ENCODE measurements at places on chromosomes 5 and 9.

DNA sequence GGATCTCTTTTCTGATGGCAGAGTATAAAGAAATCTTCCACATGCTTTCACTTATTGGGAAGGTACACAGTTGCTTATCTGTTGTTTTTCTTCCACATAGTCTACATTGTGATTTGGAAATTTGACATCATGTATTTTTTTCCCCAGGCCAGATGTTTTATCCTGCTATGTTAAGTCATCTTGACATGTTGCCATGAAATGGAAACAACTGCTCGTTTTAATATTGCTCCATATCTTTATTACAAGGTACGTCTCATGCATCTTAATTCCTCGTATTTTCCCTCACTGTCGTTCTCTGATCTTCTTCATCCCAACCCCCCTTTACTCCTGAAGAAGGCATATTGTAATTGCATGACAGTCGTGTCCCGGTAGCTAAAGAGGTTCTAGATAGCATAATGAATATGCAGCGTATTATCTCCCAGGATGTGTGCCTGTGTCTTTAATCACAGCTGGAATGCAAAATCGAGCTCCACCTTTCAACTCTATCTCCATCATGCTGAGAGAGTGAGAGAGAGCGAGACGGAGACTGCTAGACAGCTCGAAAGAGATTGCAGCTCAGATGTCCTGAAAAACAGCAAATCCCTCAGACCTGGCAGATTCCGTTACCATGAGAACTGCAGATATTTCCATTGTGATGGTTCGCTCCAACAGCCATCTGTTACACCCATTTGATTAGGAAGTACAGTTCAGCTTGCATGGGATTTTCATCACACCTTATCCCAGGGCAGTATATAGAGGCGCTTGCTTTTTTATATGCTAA lies 281.7 kb downstream of the TMEM38B start:
- no peak for DNase-seq

- DNase-seq, result peak; percentile 48
These were observed 2.0 kb upstream of the GCNT4 start for GRCh38 chr5:75054134-75054930.

- no peak for DNase-seq
These were observed 19.3 kb upstream of the GNPDA1 start for GRCh38 chr5:142032150-142032549.

GRCh38 chr5:179051784-179052183 lies 8.4 kb upstream of the ZNF354C start:
- DNase-seq, result no peak

- no peak for DNase-seq
These were observed 36.6 kb downstream of the UHRF2 start for GRCh38 chr9:6449645-6450044.

DNA sequence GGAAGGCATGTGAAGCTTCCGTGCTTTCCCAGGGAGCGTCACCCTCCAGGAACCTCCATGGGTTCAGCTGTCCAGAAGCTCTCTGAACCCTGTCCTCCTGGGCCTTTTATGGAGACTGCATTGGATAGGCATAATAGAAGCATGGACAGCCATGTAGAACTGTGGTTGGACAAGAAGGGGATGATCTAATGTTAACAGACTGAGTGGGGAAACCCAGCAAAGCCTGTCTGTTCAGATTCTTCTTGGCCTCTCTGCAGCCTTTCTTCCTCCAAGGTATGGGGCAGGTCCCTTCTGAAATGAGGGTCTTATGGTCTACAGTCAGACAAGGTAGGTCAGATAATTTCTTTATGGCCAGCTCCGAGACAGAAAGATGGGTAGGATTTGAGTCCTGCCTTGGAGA lies 59.1 kb upstream of the CTNNA1 start:
- DNase-seq, result no peak

- DNase-seq, result no peak
These were observed 5.2 kb upstream of the ST6GALNAC6 start for GRCh38 chr9:127904561-127905003.

GRCh38 chr5:99543841-99544240 lies 615.0 kb upstream of the CHD1 start:
- no peak for DNase-seq

DNA sequence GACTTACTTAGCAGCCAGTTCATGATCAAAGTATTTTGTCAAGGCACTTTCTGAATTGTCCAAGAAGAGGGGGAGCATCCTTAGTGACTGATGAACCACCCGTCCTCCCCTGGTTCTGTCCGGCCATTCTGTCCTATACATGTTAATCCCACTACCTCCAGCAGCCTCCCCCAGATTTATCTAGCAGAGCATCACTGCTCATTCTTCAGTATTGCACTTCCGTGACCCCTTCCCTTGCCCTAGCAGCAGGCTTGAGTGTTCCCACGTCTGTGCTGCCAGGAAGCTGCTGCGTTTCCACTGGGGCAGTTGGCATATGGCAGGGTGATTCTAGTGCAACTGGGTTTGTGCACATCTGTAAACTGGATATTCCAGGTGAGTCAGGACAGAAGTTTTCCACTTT lies 4.5 kb downstream of the GLDC start:
- DNase-seq, result no peak

DNA sequence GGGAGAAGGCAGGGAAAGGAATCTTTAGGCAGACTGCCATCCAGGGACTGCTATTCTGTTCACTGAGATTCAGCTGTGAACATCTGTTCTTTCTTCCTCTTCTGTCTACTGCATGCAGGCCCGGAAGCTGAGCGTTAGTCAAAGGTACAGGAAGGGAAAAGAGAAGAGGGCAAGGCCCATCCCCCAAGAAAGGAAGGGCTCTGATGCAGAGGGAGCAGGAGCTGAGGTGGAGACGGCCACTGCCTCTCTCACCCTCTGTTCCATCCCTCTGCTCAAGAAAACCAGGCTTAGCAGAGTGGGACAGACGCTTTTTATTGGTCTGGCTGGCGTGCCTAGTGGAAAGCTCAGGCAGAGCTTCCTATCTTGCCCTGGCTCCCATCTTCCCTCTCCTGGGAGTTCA lies 57.6 kb downstream of the PFDN1 start:
- DNase-seq, result peak; percentile 68

- no peak for DNase-seq
These were observed 35.7 kb downstream of the RASGRF2 start for GRCh38 chr5:80995908-80996307.

DNA sequence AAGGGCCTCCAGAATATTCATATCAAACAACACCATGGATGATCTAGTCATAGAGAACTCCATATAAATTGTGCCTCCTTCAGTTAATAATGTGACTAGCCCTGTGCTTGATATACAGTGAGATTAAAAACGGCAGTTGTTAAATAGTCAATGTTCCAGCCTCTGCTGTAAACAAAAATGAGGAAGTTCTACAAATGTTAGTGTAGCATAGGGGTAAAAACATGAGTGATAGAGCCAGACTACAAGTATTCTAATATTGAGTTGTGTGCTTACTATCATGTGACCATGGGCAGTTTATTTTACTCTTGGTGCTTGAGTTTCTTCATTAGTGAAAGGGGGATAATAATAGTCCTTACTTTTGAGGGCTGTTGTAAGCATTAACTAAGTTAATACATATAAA lies 43.3 kb upstream of the SLCO6A1 start:
- DNase-seq, result no peak

DNA sequence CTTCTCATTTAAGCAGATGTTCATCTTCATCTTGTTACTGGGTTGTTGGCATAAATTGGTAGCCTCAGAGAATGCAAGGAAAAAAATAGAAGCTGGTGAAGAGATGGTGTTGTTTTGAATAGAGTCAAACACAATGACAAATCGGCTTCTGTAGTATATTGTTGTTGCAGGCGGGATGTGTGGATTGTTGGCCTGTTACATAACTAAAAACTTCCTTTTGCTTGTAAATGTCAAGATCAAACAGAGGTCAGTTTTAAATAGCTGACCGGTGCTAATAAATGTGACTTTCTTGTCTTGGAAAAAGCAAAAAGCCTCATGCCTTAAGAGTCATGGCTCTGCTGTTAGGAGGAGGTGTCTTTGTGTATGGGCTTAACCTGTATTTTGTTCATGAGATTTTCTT lies 59.2 kb downstream of the CCDC192 start:
- DNase-seq, result no peak

DNA sequence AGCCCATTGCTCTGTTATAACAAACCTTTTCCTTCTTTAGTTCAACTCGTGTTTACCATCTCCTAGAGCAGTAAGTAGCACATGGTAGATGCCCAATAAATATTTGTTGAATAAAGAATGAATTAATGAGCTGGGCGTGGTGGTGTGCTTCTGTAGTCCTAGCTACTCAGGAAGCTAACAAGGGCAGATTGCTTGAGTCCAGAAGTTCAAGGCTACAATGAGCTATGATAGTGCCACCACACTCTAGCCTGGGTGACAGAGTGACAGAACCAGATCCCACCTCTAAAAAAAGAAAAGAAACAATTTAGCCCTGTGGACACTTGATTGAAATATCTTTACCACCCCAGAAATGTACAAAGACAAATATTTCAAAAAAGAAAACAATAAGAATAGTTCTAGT lies 14.6 kb upstream of the PAM start:
- no peak for DNase-seq

DNA sequence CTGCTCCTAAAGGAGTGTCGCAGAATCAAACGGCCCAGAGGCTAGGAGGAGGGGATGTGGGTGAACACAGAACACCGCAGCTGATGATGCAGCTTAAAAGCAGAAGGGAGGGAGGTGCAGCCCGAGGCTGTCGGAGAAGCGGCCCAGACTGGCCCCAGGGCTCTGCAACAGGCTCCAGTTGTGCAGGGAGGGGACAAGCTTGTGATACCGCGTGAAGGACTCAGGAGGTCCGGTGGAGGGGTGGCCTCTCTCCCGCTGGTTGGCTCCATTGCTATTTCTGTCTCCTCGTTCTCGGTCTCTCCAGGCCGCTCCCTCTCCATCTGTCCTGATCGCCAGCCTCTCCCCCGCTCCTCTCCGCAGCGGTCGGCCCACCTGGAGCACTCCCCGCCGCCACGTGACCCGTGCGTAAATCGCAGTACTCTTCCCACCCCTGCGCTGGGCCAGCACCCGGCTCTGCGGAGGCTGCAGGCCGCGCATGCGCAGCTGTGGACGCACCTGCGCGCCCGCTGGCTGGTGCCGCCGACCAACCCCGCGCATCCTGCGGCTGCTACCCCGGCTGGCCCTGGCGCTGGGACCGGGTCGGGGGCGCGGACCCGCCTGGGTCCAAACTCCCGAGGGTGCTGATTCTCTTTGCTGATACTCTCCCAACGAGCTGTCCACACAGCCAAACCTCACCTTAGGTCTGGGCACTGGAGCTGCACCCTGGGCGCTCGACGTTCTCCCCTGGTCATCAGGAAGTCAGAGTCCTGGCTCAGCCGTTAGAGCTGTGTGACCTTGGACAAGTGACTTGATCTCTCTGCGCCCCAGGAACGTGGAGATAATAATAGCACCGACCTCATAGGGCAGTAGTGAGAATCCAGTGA lies 3.7 kb upstream of the STXBP1 start:
- DNase-seq, result peak; percentile 70

GRCh38 chr5:17852740-17853139 lies 218.5 kb downstream of the TAF11L14 start:
- no peak for DNase-seq

DNA sequence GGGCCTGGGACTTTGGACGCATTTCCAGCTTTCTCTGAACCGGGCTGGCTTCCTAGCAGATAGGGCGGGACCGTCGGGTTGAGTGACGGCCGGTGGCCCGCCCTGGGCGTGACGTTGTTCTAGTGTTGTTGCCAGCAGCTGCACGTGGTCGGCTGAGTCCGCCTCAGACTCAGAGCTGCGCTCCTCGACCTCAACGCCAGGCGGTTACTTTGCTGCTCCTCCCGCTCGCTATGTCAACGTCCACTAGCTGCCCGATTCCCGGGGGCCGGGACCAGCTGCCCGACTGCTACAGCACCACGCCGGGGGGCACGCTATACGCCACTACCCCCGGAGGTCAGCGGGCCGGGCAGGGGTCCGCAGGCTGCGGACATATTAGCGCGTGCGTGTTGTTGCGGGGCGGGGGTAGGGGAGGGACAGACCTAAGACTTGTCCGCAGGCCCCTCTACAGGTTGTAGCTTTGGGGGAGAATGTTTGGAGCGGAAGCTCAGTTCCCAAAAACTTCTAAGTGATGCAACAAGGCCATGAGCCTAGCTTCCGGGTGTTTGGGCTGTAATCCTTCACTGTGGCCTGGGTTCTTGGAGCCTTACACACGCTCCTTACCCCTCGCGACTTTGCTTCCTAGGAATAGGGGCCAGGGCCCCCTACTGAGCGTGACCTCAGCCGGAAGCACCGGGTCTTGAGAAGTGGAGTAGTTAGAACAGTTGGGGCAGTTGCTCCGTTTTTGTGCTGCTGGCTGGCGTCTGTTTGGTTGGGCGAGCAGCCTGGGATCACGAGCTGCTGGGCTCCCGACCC lies at the start of gene EIF4EBP3:
Gene EIF4EBP3, plus strand, starts transcription at position 155 of the 792 bp plus-strand sequence. Its CDS starts 76 bp downstream, at position 231.
- DNase-seq, result peak; percentile 94

GRCh38 chr9:89046832-89047231 lies 55.6 kb downstream of the S1PR3 start:
- DNase-seq, result no peak

GRCh38 chr5:119524485-119524884 lies 72.2 kb downstream of the HSD17B4 start:
- no peak for DNase-seq

- DNase-seq, result no peak
These were observed 83.5 kb upstream of the SEMA6A start for GRCh38 chr5:116658141-116658540.

DNA sequence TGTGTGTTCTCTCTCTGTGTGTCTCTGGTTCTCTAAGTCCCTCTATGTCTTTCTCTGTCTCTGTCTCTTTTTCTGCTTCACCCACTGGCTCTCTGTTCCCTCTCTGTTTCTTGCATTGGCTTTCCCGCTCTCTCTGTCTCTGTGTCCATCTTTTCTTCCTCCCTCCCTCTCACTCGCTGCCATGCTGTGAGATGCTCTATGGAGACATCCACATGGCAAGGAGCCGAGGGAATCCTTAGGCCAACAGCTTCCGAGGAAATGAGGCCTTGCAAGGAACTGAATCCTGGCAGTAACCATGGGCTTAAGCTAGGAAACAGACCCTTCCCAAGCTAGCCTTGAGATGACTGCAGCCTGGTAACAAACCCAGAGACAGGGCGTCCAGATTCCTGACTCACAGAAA lies 117.3 kb downstream of the BRINP1 start:
- no peak for DNase-seq

DNA sequence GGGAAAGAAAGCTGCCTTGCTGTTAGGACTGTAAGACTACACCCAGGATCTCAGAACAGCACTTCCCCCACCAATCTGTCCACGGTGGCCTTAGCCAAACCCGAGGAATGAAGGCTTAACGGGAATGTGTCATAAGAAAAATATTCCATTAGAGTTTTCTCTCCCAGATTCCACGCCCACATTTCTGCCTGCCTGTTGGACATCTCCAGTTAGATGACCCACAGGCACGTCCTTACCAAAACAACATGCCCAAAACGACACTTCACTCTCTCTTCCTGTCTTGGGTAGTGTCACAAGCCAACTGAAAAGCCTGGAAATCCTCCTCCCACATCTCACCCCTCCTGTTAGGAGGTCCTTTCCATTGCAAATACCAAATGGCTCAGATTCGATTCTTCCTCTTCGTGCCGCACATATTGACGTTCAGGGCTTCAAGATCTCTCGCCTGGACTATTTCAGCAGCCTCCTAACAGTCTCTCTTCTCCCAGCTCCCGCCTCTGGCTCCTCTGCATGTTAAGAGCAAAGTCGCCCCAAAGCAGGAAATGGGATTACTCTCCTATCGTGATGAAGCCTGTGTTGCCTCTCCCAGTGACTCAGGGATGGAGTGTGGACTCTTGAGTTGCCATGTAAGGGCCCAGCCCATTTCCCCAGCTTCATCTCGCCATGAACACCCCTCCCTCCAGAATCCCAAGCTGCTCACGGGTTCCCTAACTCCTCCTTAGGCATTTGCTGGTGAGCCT lies 159.3 kb downstream of the NR3C1 start:
- peak; percentile 99 for DNase-seq

- DNase-seq, result peak; percentile 51
These were observed 1.1 kb downstream of the HRCT1 start for GRCh38 chr9:35906923-35907699.

Measured in ELR (cell line).